NT2/D1 (cell line): ENCODE measurements at places on chromosomes 4 and X.

- DNase-seq, result no peak
Measured at GRCh38 chr4:88698519-88698918, 890 bp upstream of the NAP1L5 start.

DNA sequence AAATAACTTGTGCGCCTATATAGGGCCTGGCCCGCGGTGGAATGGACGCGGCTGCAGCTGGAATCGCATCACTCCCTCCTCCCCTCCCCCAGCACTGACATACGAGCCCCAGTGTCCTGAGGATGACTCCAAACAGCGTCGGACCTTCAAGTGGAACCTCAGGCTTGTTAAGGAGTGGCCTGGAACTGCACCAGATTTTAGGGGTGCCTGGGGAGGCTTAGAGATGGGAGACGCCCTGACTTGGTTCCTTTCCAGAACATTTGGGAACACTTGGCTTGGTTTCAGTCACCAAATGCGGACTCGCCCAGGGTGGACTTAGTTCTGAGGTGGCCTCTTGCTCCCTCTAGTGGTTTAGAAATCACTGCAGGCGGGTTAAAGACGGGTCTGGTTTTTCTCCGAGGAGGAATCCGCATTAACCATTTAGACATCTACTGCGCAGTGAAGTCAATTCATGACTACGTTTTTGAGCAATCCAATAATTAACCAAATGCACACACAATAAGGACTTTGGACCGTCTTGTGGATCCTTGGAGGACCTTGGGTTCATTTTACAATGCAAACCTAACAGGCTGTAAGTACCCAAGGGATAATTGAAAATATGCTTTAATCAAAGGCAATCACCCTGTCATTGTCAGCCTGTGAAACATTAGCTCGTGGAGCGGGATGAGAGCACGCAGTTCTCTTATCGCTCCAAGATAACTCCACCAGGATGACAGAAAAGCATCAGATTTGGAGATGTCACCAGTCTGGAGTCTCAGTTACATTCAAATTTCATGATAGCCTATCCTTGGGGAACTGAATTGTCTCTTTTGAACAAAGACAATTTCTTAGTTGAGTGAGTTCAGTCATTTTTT is 11.2 kb upstream of the PDGFRA start:
- peak; percentile 65 for DNase-seq

GRCh38 chrX:33178218-33178617 is 33.1 kb downstream of the DMD start:
- no peak for DNase-seq

DNA sequence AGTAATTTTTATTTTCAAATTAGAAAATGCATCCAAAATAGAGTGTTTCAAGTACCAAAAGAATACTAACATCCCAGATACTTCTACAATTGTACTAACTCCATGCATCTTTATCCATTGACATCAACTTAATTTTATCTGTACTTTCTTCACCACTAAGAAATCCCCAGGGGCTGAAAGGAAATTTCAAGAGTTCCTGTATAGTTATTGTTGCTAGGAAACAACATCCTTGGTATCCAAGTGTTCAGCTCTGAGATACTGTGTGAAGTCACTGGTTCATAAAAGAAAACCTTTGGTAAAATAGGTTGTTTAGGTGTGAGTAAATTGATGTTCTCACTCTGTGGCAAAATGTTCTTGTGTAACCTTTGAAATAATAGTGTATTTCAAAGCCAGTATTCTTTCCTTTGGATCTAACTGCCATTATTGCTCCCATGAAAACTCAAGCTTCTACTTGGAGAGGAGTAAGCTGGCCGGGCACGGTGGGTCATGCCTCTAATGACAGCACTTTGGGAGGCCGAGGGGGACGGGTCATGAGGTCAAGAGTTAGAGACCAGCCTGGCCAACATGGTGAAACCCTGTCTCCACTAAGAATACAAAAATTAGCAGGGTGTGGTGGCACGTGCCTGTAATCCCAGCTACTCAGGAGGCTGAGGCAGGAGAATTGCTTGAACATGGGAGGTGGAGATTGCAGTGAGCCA is 72.9 kb downstream of the COMMD8 start:
- DNase-seq, result no peak
